ENCODE measurements at places on chromosomes 5 and 9.

GRCh38 chr5:96431376-96432187, 1.5 kb downstream of the PCSK1 start:
- no peak for DNase-seq

GRCh38 chr5:33516421-33516820, 75.7 kb downstream of the TARS1 start:
- DNase-seq: no peak

DNA sequence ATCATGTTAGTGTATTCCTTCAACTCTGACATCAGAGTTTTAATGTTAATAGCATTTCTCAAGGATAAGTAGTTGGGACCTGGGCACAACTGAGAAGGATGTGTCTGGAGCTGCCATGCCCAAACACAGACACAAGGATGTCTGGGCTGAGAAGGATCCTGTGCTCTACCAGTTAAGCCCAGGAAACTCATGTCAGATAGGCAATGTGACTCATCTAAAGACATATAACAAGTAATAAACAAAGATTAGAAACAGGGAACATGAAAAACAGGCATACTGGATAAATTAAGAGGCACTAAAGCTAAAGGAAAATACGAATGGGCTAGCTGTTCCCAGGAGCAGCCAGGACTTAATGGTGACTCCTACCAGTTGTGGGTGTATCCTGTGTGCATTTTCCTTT, 9.1 kb upstream of the EGFLAM start:
- DNase-seq: no peak

- DNase-seq: no peak
These were observed 16.8 kb downstream of the CFAP77 start for GRCh38 chr9:132426639-132427414.

- no peak for DNase-seq
These were observed 6.0 kb downstream of the BARX1 start for GRCh38 chr9:93949073-93949693.

DNA sequence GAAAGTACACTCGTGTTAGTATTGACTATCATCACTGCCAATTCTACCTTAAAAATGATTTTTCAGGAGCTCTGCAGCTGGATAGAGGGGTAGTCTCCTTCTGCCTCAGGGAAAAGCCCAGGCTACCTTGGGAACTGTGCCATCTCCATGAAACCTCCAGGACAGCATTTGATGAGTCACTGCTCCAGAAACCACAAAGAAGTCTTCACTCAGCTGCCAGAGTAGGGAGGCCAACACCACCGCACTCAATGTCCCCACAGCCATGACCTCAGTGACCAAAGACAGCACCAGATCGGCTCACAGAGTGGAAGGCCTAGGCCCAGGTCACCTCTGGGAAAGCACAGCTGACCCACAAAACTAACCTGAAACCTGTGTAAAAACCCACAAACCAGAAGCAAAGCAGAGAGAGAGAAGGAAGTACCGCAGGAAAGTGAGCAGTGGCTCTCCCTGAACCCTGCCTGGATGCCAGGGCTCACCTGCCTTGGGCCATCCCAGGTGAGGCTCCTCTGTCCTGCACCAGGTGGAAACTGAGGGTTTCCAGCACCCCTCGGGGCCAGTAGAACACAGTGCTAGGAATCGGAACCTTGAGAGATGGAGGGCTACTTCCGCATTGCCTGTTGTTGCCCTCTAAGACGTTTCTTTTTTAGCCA, 30.0 kb downstream of the S1PR3 start:
- peak; percentile 72 for DNase-seq

- no peak for DNase-seq
These were observed 308.0 kb downstream of the MCTP1 start for GRCh38 chr5:94976853-94977252.

DNA sequence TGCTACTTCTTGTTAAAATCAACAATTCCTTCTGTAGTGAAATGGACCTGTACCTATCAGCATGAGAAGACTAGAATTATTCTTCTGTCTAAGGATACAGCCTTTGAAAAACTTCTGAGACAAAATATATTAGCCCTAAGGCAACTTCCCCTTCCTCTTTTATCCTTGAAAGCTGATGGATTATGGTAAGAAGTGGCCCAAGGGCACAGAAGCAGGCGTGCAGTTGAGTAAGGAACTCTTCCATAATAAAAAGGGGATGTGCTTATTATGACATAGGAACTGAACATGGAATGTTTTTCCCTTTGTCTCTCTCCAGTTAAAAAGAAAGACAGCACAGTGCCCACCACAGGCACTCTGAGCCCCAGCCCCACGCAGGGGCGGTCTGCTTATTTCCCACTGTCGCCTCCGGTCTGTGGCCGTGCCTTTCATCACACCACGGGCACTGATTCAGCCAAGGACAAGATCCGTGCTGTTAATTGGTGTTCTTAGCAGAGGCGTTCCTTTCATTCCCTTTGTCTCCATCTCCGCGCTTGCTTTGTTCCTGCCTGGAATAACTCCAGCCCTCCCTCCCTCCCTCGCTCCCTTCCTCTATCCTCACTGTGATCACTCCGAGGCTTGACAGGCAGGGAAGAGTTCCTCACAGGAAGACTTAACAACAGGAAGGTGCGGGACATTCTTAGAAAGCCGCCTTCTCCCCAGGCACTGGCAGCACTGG, 135.9 kb upstream of the OTULINL start:
- DNase-seq: no peak
